NCI-H187 treated with DMSO at 0.1 percent for 48 hours (cell line): ENCODE measurements at places on chromosomes 11 and 22.

GRCh38 chr11:130403271-130403804 is 25.1 kb downstream of the ADAMTS8 start:
- no peak for DNase-seq

GRCh38 chr11:129320494-129320893 is 55.2 kb upstream of the BARX2 start:
- DNase-seq = no peak

- DNase-seq = no peak
Measured at GRCh38 chr11:88193278-88193677, 18.0 kb upstream of the RAB38 start.

GRCh38 chr11:27894552-27894951 is 194.3 kb upstream of the BDNF start:
- DNase-seq = no peak

DNA sequence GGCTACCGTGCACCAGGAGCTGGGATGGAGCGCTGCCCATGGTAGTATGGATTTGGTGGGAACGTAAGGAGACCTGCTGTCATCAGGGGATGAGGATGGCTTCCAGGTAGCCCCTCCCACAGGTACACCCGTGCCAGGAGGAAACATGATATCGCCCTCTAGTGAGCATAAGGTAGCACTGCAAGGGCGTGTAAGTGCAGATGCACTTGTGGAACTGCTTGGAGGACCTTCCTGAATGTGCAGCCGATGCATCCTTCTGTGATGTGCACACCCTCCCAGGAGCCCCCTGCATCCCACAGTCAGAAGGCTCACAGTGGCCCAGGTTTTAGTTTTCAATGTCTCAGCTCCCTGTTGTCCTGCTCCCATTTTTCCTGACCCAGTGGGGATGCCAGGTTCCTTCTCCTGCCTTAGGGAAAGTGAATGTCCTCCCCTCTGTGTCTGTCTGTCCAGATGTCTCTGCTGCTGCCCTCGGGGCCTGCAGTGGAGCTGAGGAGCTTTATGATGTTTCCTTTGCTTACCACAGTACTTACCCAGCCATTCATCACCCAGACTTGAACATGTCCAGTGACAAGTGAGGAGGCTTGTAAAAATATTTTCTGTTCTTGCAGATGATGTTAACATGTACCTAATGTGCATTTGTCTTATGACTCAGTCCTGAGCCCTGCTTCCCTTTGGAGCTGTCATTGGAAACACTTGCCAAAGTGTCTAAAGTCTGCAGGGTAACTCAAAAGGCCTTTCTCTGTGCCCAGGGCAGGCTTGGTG is 49.2 kb downstream of the DBX1 start:
- DNase-seq = peak; percentile 47

GRCh38 chr11:82854242-82854641 is 46.0 kb downstream of the PRCP start:
- no peak for DNase-seq
